ENCODE measurements at places on chromosomes 12 and 14.

- no peak for DNase-seq
Measured at GRCh38 chr12:19894803-19895202, 455.5 kb downstream of the AEBP2 start.

- DNase-seq, result no peak
Measured at GRCh38 chr12:118742431-118742830, 238.9 kb upstream of the SRRM4 start.

GRCh38 chr12:29625359-29625953 lies 128.0 kb upstream of the OVCH1 start:
- DNase-seq, result no peak

- no peak for DNase-seq
Measured at GRCh38 chr12:125148316-125148715, 83.1 kb downstream of the AACS start.

DNA sequence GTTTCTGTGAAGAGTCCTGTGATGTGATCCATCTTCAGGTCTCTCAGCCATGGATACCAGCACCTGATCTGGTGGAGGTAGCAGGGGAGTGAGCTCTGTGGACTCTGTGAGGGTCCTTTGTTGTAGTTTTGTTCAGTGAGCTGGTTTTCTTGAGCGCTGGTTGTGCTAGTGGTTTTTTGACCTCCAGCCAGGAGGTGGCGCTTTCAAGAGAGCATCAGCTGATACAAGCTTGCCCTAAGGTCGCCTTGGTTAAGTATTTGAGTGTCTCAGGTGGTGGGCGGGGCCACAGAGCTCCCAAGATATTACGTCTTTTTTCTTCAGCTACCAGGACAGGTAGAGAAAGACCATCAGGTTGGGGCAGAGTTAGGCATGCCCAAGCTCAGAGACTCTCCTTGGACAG lies 139.7 kb downstream of the TTLL5 start:
- DNase-seq, result no peak

- no peak for DNase-seq
Measured at GRCh38 chr12:111691262-111691661, 5.4 kb downstream of the ACAD10 start.

GRCh38 chr12:3835914-3836313 lies 37.3 kb downstream of the PARP11 start:
- no peak for DNase-seq

DNA sequence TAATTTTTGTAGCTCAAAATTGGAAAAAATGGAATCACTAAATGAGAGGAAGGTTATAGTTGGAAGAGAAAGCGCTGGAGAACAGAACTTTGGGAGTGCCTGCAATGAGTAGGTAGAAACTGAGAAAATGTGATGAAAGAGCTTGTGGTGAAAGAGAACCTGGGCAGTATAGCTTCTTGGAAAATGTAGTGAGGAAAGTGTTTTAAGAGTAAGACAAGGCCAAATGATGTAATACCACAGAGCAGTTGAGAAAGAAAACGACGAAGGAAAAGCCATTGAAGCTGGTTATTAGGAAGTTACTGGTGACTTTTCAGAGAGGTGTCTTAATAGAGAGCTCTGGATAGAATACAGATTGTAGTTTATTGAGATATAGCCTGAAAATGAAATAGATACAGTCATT lies 255.3 kb downstream of the AEBP2 start:
- DNase-seq, result no peak

DNA sequence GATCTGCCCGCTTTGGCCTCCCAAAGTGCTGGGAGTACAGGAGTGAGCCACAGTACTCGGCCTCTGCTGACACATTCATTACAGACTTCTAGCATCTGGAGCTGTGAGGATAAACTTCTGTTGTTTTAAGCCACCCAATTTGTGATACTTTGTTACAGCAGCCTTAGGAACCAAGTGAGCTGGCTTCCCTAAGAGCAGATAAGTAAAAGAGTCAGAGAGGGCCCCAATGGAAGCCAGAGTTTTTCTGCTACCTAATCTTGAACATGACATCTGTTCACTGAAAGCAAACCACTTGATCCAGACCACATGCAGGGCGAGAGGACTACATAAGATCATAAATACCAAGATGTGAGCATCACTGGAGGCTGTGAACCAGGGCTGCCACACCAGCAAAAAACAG lies 3.7 kb upstream of the MAPKAPK5 start:
- DNase-seq, result no peak

DNA sequence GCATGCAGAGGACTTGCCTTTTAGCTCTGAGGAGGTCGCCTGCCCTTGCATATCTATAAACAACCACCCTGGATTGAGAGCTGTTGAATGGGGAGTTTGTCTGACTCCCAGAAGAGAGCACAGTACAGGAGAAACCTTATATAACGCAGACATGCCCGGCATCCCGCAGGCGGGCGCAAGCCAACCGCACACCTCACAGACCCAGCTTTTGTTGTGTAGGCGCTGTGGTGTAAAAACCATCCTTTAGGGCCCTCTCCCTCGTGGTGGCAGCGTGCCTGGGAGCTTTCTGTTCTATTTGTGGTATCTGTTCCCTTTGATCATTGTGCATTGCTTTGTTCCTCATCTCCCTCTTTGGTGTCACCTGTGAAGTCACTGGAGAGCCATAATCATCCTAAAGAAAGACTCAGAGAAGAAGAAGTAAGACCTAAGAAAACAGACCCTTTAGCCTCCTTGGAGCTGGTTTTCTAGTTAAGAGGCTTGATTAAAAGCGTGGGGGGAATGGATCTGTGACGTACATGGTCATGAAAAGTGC lies 77.7 kb downstream of the ETV6 start:
- no peak for DNase-seq

- DNase-seq, result no peak
Measured at GRCh38 chr12:51225771-51226170, 7.9 kb upstream of the POU6F1 start.

DNA sequence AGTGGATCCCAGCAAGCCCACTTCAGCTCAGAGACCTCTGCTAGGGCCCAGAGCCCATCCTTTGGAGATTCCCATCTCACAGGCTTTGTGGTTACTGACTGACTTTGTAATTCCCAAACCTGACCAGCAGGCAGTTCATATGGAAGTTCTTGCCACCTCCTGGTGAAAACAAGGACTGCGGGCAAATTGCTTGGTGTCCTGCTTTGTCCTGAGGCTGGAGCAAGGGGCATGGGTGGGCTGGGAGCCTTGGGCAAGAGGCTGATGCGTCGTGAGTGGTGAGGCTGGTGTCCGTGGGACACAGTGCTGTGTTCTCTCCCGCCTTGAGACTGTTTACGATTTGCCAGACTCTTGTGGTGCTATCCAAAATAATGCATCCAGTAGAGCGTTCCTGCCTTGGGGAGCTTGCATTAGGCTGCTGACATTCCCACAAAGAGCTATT lies 91.0 kb downstream of the LRRC74A start:
- DNase-seq, result peak; percentile 51

DNA sequence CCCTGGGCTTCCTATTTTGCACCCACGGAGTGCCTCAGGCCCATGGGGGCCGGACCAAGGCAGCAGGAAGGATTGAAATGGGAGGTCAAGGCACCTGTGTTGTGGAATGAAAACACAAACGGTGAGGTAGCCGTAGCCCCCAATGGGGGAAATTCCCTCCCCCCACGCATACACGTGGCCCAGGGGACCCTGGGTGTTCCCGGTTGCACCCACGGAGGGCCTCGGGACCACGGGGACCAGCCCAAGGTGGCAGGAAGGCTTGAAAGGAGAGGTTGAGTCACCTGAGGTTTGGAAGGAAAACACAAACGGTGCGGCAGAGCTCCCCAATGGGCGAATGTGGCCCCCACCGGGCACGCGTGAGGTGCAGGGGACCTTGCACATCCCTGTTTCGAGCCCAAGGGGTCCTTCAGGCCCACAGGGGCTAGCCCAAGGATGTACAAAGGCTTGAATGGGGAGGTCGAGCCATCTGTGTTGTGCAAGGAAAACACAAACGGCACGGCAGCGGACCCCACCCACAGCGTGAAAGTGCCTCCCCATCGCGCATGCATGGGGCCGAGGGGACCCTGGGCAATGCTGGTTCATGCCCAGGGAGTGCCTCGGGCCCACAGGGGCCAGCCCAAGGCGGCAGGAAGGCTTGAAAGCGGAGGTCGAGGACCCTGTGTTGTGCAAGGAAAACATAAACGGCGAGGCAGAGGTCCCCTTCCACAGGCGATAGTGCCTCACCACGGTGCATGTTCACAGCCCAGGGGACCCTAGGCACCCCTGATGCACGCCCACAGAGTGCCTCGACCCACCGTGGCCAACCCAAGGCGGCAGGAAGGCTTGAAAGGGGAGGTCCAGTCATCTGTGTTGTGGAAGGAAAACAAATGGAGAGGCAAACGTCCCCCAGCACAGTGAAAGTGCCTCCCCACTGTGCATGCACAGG lies 376.7 kb downstream of the ALG10 start:
- no peak for DNase-seq

DNA sequence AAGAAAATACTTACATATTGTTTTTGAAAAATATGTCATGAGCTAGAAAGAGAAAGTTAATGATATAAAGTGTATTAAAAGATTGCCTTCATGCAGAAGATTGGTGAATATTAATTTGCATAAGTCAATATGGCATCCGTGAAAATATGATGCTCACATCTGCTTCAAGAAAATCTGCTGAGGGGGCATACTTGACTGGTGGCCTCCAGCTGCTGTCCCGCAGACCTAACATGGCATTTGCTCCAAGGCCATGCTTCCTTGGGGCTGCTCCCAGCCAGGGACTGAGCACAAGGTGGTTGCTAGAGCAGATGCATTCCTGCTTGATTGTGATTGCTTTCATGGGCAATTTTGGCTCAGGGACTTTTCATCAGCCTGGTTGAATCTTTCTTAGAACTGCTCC lies 133.8 kb downstream of the TTC6 start:
- no peak for DNase-seq

GRCh38 chr14:88481794-88482193 lies 73.0 kb downstream of the PTPN21 start:
- no peak for DNase-seq

DNA sequence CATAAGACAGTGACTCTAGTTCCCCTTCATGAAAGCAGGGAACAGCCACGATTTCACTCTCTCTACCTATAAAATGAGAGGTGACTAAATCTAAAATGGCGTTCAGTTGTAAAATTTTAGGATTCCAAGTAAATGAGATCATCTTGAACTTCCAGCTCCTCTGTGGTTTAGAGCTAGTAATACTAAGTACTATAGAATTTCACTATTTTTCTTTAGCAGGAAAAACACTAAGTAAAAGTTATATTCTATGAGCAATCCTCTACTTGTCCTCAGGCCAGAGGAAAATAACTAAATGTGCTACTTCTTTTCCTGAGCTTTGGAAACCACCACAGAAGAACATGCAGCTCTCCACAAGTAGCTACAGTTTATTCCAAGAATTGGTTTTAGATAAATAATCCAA lies 55.6 kb downstream of the NIN start:
- no peak for DNase-seq

GRCh38 chr12:109258201-109258600 lies 50.9 kb downstream of the FOXN4 start:
- no peak for DNase-seq

GRCh38 chr12:27305673-27306456 lies 26.8 kb upstream of the BMAL2 start:
- DNase-seq, result no peak

DNA sequence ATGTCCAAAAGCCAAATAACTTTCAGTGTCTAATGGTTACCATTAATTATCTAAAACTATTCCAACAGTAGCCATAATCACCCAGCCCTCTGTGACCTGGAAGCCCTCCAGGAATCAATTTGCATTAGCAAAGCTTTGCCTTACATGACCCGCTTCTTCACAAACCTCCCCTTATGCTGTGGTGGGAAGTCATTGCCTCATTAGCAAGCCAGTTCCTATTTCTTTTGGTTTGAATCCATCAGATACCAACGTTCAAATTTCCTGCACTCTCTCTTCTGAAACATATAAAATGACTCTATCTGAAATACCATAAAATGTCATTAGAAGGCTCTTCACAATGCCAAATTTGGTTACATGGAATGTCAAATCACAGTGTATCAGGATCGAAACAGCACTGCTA lies 268.3 kb upstream of the PRKD1 start:
- DNase-seq, result no peak

DNA sequence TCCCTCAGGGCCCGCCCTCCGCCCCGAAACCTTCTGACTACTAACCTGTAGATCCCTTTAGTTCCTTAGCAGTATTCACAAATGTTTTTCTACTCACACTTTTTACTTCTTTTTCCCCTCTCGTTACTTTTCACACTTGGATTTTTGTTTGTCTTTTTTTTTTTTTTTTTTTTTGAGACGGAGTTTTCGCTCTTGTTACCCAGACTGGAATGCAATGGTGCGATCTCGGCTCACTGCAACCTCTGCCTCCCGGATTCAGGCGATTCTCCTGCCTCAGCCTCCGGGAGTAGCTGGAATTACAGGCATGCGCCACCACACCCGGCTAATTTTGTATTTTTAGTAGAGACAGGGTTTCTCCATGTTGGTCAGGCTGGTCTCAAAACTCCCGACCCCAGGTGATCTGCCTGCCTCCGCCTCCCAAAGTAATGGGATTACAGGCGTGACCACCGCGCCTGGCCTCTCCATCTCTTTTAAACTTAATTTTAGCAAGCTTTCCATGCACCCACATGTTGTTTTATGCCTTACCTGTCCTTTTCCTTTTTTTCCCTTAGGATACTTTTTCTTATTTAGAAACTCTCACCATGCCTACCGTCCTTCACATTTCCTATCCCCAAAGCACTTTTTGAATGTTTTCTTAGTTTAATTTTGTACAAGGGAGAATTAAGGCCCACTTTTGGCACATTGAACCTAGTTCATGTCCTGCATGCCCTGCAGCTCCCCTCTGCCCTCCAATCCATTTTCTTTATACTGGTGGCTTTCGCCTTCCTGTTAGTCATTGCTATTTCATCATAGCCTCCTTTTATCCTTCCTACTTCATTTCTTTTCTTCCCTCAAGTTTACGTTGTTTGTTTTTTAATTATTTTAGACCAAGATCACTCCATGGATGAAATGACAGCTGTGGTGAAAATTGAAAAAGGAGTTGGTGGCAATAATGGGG lies 1.1 kb downstream of the SP1 start:
- DNase-seq, result no peak

DNA sequence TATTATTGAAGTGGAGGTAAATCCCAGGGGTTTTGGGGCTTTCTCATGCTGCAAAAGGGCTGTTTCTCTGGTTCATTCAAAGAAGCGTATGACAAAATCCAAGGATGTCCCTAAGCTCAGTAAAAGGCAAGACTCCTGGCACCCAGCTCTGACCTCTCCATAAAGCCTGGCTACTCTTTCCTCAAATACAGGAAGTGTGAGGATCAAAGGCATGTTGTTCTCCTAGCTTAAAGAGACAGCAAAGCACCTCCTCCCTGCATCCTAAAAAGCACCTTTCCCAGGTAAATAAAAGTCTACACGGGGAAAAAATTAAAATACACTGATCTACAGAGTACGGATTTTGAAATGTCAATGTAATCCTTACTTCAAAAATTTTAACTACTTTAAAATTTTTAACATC lies 118.6 kb downstream of the LMNTD1 start:
- DNase-seq, result no peak

DNA sequence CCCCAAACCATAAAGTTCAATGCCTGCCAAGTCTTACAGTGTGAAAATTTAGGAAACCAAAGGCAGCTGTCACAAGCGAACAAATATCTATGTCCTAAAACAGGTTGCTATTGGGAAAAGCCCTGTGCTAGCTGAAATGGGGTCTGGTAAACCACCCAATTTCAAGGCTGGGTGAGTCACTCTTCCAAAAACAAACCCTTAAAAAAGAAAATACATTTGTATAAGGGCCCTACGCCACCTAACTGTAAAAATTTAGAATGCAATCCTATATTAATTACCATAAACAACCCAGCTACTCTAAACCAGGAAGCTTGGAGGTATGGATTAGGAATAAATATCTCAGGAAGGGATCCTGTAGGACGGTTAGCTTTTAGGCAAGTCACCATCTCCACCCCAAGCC lies 32.1 kb downstream of the PRMT8 start:
- no peak for DNase-seq
